ENCODE measurements at places on chromosomes 16 and 17.
A peak's percentile ranks its signal among the peaks of the same experiment; 100 is the strongest.

DNA sequence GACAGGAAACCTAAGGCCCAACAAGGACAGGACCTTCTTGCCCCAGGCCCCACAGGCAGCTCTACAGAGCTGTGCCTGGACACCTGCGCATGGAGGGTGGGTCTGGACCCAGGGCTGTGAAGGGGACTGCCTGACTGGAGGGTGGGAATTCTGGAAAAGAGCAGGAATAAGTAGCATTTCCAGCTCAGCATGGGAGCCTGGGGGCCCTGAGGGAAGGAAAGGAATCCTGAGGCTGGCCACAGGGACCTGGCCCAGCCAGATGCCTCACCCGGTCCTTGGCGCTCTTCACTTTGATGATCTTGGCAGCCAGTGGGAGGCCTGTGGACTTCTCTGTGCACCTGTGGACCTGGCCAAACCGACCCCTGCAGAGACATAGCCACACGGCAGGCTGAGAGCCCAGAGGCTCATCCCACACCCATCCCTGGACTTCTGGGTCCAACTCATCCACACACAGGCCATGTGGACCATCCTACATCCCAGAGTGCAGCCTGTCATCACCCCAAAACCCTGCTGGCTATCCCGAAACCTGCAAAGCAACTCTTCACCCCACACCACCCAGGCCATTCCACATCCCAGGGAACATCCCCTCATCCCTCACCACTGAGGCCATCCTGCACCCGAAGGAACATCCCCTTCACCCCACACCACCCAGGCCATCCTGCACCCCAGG lies 18.7 kb downstream of the MYLK3 start:
- DNase-seq, result no peak

DNA sequence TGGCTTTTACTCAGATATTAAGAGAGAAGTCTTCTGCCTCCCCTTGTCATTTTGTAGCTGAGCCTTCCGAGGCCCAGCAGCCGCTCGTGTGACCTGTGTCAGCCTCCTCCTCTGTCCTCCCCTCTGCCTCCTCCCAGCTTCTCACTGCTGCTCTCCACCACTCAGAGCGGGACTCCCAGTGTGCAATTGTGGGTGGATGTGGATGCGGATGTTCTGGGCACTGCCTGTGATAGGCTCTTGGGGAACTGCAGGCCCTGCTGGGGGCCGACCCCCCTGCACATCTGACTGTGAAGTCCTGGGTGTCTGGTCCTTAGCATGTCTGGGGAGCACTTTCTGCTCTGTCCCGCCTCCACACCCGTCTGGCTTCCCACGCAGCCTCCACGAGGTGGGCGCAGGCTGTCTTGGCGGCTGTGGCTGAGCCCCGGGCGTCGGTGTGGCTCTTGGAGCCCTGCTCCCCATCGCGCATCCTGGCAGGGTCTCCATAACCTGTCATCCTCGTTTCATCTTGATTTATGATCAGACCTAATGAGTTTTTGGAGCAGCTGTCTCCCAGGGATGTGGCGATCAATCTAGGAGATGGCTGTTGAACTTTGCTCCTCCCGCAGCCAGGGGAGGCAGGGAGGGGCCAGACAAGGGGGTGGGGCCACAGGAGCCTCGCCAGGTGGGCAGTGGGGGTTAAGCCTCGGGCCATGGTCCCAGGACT lies 28.1 kb downstream of the GRIN2C start:
- no peak for DNase-seq

DNA sequence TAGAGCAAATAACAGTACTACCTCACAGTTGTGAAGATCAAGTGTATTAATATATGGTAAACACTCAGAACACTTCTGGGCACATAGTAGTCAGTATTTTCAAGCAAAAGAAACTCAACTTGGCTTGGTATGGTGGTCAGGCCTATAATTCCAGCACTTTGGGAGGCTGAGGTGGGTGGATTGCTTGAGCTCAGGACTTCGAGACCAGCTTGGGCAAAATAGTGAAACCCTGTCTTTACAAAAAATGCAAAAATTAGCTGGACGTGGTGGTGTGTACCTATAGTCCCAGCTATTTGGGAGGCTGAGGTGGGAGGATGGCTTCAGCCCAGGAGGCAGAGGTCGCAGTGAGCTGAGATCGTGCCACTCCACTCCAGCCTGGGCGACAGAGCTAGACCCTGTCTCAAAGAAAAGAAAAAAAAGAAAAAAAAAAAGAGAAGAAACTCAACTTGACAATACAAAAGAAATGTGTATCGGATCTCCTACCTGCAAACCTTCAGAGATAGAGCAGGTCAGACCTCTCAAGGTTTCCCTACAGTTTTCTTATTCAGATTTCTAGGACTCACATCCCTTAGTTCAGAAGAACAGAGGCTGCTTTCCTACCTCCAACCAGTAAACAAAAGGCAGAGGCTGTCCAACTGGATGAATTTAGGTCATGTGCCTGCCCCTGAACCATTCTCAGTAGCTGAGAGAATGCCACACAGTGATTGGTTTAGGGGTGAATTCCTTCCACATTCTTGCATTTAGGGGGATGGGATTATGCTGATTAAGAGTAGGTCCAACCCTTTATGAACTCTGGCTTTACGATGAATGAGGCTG lies 1.7 kb upstream of the KPNA2 start:
- DNase-seq, result no peak

GRCh38 chr16:23642246-23642774 lies 1.0 kb downstream of the DCTN5 start:
- DNase-seq, result no peak

- no peak for DNase-seq
Measured at GRCh38 chr17:6660805-6661463, 9.4 kb downstream of the C17orf100 start.

GRCh38 chr16:56626685-56627084 lies 1.1 kb downstream of the MT1E start:
- no peak for DNase-seq

DNA sequence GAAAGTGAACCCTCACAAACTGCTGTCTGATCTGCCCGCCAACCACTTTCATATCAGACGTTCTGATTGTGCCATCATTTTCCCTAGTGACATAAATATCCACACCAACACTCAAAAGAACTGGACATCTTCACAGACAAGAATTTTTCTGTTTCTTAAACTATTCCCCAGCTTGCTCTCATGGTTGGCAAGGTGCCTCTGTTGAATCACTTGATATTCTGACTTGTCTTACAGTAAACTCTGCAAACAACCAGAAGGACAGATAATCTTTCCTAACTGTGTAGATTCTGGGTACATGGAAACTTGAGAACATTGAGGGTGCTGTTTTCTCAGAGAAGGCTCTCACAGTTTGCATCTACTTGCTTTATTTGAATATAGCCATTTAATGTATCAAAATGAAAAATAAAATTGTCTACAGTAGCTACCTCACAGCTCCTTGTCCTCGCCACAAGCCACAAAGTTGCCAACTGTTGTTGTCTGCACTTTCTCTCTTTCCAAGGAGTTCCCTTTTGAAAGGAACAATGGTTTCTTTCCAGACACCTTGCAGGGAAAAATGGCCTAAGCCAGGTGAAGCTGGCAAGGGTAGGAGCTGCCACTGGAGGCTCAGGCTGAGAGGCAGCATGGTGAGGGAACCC lies 46.0 kb upstream of the ADAMTS18 start:
- no peak for DNase-seq

GRCh38 chr17:6019959-6020358 lies 50.2 kb upstream of the WSCD1 start:
- no peak for DNase-seq

DNA sequence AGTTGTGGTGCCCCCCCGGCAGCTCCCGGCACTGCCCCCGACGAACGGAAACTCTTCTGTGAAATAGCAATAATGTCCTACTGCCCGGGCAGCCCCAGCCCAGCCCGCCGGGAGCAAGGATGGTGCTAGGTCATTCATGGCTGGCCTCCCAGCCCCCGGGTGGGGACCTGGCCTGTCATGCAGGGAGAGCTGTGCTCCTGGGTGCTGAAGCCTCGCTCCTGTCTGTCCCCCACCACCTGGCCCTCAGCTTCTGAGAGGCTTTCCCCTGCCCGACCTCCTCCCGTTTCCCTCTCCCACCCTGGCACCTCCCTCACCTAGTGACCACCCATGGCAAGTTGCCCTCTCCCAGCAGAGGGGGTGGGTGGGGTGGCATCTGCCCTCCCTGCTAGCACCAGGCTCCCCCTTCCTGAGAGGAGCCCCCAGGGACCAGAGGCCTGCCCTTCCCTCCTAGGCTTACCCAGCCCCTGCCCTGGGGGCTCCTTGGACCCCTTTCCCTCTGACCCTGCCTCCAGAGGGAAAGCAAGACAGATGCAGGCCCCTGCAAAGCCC lies 13.5 kb downstream of the PAM16 start:
- no peak for DNase-seq

DNA sequence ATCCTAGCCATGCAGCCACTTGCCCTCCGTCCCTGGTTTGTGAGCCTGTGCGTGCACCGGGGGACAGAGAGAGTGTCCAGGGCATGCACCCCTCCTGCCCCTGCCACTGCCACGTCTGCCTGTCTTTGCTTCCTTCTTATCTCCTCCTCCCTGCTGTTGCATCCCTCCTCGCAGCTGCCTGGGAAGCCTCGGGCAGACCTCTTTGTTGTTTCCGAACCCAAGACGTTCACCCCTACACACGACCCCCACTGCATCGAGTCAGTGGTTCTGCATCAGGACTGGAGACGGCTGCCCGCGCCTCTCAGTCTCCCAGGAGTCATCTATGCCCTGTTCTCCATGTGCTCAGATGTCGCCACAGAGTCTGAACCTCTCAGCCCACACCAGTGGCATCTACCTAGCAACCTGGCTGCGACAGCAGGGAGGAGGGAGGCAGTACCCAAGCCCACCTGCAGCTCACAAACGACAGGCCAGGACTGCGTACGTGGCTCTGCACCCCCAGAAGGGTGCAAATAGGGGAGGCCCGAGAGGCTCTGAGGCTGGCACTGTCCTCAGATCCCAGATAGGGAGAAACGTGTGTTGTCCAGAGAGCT lies 5.2 kb downstream of the TIMP2 start:
- no peak for DNase-seq

DNA sequence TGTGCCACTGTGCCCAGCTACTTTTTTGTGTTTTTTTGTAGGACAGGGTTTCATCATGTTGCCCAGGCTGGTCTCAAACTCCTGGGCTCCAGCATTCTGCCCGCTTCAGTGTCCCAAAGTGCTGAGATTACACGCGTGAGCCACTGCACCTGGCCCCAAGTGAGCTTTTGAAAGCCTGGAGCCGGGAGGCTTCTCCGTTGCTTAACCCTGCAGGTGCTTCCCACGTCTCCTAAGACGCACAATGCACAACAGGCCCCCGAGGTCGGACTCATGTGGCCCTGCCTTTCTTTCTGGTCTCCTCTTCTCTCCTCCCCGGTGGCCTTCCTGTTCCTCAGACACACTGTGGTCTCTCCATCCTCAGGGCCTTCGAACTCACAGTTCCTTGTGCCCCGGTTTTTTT lies 12.5 kb downstream of the RABEP2 start:
- DNase-seq, result no peak

- DNase-seq, result no peak
Measured at GRCh38 chr17:393806-394717, 41.5 kb upstream of the RPH3AL start.

- no peak for DNase-seq
Measured at GRCh38 chr17:58285422-58285810, 4.7 kb upstream of the MPO start.

DNA sequence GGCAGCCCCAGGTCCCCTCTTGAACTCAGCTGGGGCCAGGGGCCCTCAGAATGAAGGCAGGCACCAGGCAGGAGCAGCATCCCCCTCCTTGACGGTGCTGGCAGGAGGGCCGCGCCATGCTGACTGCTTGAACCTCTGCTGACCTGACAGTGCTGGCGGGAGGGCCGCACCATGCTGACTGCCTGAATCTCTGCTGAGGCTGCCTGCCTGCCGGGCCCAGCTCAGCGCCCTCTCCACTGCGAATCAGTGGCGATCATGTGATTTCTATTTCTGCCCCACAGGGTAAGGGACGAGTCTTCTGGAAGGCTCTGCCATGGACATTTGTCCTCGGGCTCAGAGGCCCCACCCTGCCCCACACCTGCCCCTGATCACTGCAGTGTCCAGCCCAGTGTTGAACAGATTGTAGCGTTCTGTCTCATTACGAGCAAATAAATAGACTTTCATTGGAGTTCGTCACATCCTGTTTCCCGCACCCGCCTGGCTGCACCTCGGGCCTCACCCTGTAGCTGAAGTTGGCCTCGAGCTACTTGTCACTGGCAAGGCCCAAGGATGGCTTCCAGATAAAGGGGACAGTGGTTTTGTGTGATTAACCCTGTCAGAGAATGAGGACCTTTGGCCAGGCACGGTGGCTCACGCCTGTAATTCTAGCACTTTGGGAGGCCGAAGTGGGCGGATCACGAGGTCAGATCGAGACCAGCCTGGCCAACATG lies 8.6 kb downstream of the C16orf90 start:
- DNase-seq, result no peak

- DNase-seq, result no peak
Measured at GRCh38 chr16:85592700-85593493, 20.2 kb upstream of the GSE1 start.

- DNase-seq, result peak; percentile 88
Measured at GRCh38 chr17:36486204-36487194, at the start of gene ZNHIT3. ZNHIT3 (plus strand) TSS chr17:36486681; CDS start chr17:36486700, 19 bp downstream.

DNA sequence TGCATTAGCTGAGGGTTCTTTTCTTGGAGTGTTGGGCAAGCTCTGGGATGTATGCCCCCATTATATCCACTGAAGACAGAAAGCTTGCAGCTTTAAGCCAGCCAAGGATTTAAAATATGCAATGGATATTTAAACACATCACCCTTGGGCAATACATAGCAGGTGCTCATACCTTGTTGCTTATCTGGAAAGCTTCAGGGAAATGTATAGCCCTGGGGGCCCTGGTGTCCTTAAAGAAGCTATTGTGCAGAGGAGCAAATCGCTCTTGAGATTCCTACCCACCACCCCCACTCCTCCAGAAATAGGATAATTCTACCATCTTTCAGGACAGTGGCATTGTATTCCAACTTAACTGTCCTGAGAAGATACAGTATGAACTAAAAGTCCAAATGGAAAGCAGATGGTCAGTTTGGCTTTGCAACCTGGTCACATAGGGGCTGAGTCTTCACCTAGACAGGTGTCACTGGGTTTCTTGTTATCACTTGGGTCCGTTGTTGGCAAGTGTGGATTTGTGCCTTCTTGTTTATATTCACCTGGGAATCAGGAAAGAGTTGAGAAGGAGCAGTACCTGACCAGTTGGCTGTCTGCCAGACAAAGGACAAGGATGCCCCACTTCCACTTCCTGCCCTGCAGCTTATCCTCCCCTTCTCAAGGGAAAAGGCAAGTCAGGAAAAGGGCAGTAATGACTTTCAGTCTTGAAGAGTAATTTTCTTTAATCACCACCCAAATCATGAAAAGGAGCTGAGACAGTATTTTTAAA lies 3.4 kb downstream of the ANKRD40CL start:
- no peak for DNase-seq

- no peak for DNase-seq
Measured at GRCh38 chr16:86306811-86307513, 203.4 kb upstream of the FOXF1 start.

DNA sequence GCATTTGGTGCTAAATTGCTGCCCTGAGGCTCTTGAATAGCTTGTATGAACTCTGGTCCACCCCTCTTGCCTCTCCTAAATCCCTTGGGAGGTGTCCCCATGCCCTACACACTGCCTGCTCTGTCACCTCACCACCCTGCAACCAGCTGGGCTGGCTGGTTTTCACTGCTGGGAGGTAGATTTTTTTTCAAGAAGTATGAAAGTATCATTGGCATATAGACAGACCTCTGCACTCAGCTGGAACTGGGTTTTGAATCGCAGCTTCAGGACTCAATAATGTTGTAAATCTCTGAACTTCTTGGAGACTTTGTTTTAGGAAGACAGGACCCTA lies 184.9 kb downstream of the MSI2 start:
- no peak for DNase-seq

All from activated gamma-delta T cell treated with Interleukin-2 at 50 U/mL for 16 hours (primary cell).